ENCODE measurements at places on chromosomes 1 and 21.

DNA sequence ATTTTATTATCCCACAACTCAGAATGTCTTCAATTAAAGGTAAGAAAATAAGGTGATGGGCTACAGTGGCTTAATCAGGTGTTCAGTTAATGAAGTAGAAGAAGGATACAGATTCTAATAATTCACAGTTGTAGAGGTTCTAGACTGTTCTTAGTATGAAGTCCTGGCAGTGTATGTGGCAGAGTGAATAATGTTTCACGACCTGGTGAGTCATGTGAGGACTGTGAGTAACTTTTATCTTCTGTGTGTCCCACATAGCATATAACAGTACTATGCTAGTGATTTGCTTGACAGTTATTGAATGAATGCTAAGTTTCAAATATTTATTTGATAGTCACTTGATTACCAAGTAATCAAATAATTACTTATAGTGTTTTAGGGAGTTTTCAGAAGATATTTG, 20.0 kb downstream of the SLC16A4 start:
- no peak for DNase-seq

DNA sequence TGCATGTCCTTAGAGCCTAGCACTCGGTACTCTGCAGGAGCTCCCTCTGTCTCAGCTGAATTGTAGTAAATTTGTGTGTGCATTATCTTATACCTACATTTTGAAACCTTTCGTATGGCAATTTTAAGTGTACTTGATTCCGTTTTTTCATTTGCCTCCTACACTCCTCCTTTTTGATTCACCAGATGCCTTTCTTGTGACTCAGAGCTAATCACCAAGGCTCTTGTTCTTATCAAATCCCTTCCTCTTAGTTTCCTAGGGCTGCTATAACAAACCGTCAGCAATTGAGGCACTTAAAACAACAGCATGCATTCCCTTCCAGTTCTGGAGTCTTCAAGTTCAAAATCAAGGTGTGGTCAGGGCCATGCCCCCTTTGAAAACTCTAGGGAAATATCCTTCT, 261.0 kb downstream of the ASTN1 start:
- no peak for DNase-seq

DNA sequence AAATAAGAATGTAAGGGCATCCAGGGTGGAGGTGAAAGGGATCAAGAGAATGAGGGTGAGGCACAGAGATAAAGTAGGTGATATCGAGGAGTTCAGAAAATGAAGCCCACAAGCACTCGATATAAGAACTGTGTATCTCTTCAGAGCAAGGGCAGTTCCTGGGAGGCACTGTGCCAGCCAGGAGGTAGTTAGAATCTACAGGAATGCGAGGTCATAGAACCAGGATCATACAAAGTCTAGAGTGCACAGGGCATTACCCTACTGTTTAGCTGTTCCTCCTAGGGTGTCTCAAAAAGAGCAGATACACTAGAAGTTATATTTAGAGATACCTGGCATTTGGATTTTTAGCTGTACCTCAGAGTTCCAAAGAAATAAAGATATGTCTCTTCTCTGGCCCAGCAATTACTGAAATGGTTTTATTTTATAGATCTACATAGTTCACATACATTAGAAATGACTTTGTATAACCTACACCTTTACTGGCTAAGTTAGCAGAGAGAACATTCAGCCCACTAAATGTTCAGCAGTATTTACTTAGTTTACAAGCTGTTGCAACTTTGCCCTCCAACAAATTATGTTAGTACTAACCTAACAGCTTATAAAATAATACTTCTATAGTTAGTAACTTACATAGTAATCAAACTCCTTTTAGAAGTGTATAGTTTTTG, 1.6 kb downstream of the OVAAL start:
- no peak for DNase-seq

DNA sequence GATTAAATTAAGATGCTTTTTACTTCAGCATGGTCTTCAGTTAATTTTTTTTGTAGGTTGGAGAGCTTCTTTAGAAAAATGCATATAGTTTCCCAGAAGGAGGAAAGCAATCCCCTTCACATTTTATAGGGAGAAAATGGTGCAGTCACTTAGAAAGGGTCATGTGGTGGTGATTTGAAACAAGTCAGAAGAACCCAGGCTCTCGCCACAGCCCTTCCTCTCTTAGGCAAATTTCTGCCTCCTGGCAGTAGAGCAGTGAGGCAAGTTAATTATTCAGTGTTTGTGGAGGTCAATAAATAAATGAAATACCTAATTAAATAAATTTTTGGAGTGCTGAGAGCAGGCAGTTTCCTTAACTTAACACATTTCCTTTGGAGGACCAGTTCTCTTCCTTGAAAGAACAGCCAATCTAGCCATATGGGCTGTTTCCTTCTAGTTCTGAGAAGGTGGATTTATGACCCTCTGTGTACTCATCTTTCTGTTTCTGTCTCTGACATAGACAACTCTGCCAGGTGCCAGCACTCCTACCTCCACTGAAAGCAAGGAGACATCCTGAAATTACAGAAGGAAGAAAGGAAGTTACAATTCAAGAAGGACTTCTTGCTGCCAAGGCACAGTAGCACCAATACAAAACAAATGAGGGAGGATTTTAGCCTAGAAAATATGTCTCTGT, 19.0 kb upstream of the POGZ start:
- no peak for DNase-seq

DNA sequence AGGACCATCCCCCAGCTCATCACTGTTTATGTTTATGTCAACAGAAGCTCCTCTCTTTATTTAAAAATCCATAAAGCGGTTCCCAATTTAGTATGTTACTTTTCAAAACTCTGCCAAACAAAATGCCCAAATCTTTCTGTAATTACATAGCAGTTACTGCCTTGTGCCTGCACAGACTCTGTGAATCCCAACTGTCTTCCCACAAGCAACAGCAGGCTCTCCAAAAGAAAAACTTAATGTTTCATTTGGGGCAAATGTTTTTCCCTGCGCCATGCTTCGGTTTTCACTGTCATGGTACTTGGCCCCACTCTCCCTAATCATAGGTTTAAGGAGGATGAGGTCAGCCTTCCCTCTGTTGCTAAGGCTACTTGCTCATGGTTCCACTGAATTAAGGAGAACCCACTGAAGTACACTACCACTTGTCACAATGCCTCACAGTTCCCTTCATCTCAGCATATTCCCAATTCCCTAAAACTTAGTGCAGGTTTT, 4.6 kb downstream of the COLGALT2 start:
- no peak for DNase-seq

Data from ELF-1 (cell line).